Activated CD4-positive, CD25-positive, alpha-beta regulatory T cell (primary cell): ENCODE measurements at places on chromosomes 4 and X.

DNA sequence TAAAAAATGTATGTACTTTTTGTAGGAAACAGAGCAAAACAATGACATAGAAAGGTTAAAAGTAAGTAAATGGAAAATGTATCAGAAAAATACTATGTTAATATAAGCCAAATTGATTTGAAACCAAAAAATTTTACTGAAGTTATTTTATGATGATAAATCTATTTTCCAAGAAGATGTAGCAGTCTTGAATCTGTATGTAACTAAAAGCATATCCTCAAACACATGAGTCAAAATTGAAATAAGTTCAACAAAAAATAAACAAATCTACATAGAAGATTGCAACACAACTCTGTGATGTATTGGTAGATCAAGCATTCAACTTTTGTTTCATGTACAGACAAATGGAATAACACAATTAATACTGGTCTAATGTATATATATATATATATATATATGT, 450.0 kb downstream of the SPRY1 start:
- DNase-seq = no peak

- no peak for DNase-seq
These were observed 329 bp downstream of the TBC1D14 start for GRCh38 chr4:6909970-6910339.

DNA sequence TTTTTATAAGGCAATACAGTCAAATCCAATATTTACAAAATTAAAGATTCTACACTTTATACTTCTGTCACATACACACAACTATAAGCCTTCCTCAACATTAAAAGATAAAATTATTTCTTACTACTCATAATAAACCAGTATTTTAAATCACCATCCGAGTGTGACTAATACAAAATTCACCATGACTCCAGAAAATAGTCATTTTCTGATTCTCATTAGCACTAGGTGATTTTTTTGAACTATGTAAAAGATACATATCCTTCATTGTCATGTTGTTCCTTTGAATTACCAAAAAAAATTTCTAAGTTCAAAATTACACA, 646 bp upstream of the SLC7A11 start:
- DNase-seq = no peak

DNA sequence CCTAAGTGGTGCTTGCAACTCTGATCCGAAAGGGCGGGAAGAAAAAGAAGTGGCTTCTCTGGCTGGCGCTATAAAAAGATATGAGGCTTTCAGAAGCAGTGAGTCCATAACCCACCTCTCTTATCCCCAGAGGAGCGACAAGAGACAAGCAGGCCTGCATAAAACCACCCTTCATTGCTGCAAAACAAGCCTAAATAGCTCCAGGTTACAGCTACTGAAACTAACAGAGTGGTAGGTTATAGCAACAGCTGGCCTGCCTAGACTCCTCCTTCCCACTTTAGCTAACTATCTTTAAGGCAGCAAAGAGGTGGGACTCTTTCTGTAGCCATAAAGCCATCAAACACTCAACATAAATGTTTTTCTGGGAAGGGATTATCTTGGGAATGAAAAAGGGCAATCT, 245.0 kb upstream of the GPR101 start:
- DNase-seq = no peak

DNA sequence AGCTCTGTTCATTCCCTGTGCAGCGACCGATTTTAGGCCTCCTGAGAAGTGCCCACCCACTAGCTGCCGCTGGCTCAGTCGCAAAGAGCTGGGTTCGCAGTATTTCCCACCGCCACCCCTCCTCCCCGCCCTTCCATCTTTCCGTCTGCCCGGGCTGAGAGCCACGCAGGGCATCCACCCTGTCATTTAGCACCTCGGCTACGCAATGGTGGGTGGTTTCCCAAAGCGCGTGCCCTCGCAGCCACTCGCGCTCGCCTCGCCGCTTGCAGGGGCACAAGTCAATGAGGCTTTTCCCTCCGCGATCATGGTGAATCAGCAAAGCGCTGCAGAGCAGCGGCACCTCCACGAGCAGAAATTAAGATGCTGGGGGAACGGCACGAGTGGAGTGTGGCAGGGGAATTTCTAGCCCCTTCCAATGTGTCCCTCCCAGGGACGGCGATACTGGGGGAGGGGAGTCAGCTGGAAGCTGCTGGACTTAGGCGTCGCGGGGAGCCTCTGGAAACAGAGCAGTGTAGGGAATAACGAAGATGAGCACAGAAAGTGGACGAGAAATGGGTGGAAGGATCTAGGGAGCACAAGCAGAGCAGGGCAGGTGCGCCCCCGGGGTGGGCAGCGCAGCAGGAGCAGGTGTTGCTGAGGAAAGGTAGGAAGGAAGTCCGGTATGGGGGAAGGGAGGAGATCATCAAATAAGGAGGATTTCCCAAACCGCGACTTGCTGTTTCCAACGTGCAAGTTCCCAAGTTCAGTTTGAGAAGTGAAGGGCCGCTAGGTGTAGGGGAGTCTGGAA, 2.4 kb upstream of the PTCHD1 start:
- DNase-seq = no peak

DNA sequence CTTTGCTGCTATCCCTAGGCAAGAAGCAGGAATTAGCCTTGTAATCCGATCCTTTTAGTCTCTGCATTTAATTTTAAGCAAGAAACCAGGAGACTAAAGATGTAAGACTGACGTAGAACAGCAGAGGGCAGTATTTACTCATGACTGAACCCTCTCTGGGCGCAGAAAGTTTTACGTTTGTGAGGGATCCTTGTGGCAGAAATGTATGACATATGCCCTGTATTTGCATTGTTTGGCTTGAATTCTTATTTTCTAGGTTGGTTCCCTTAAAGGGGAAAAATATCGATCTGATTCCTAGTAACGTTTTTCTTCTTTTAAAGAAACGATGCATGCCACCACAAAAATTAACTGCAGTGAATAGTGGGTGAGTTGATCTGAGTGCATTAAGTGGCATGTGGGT, 1.3 kb upstream of the FAT4 start:
- DNase-seq = no peak

- no peak for DNase-seq
These were observed 782.8 kb downstream of the RAB28 start for GRCh38 chr4:12701384-12701783.

DNA sequence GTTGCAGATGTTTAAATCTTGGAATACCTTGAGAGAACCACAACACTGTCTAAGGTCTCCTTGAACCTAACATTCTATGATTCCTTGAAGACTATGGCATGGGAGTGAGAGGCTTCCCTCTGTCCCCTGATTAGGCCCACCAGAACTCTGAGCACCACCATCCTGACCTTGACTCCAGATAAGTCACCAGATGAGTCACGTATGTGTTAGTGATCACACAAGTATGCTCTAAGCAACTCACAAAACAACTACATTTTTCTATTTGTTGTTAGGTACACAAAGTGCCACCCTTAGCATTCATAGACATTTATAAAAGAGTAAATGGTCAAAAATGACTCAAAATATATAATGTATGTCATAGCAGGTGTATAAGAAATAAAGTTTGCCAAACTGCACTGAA, 252.9 kb upstream of the CXXC4 start:
- no peak for DNase-seq

GRCh38 chrX:18390941-18391538, 34.4 kb upstream of the CDKL5 start:
- peak; percentile 4 for DNase-seq

DNA sequence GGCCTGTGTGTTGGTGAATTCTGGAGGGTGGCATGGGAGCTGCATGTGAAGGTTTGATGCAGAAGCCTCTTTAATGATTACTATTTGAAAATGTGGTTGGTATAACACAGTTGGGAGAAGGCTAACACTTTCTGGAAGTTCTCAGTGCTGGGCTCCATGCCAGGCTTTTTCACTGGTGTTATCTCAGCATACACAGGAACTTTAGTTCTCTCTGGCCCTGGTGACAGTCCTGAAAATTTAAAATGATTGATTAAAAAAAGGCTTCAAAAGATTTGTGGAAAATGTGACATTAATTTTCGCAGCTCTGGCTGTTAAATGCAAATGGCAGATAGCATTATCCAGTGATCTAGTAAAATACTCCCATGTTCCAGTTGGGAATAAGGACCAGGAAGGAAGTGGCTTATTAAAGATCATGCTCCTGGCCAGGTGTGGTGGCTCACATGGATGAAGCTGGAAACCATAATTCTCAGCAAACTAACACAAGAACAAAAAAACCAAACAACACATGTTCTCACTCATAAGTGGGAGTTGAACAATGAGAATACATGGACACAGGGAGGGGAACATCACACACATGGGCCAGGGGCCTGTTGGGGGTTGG, 36.6 kb downstream of the DIPK2B start:
- no peak for DNase-seq

GRCh38 chr4:4395371-4395770, 8.5 kb downstream of the NSG1 start:
- DNase-seq = no peak

GRCh38 chr4:42519803-42520417, 122.6 kb downstream of the SHISA3 start:
- DNase-seq = peak; percentile 9

GRCh38 chrX:1748408-1748807, 133.5 kb downstream of the ASMT start:
- DNase-seq = no peak

DNA sequence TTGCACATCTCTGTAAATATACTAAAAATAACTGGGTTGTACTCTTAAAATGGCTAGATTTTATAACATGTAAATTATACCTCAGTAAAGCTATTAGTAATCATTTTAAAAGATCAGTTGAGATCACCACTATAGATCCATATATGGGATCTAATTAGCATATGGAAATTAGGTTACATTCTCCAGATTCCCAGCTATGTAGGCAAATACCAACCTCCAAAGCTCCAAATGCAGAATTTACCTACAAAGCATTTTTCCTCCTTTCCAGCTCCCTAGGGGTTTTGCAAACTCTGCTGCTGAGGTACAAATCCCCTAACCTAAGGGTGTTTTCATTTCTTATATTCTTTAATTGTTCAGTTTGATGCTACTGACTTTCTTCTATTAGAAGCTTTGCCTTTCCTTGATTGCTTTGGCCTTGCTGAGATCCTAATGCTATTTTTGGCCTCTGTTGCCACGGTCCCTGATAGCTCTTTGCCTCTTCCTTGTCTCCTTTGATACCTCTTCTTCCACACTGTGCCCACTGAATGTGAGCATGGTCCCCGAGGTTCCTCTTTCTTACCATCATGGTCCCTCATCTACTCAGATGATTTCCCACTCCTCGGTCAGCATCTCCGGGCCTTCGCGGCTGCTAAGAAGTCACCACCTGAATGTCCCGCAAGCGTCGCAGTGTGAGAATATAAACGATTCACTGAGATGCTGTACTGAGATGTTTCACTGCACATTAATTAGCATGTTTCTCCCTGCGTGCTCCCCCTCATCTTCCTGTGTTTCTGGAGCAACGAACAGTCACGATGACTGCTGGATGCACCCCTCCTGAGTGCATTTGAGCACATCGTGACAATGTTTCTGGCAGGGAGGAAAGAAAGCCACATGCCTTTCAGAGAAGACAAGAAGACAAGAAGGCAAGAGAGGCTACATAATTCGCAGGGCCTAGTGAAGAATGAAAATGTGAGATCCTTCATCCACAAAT, 23.8 kb downstream of the ENPP6 start:
- no peak for DNase-seq

DNA sequence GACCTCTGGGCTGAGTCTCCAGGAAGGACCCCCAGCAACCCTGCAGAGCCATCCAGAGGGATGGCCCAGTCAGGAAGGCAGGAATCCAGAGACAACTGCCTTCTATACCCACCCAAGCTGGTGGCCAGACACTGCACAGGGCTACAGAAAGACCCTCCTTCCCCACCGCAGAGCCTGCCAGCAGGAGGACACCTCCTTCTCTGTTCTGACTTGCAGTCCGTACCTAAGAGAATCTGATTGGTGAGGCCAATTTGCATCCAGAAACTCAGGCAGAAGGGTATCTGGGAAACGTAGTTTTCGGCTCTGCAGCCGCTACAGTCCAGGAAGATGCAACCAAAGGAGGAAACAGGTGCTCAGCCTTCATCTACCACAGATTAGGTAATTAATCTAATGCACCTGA, 155.4 kb upstream of the FRG1 start:
- DNase-seq = no peak

GRCh38 chr4:143082701-143083100, 102.0 kb upstream of the USP38 start:
- no peak for DNase-seq

- no peak for DNase-seq
These were observed 75.9 kb downstream of the SLC9A7 start for GRCh38 chrX:46683048-46683447.

GRCh38 chr4:31655328-31655727, 935.2 kb downstream of the PCDH7 start:
- no peak for DNase-seq

- DNase-seq = no peak
These were observed 11.0 kb downstream of the PKD2 start for GRCh38 chr4:88018466-88018865.

GRCh38 chrX:72396117-72396516, 90.4 kb upstream of the CITED1 start:
- no peak for DNase-seq

DNA sequence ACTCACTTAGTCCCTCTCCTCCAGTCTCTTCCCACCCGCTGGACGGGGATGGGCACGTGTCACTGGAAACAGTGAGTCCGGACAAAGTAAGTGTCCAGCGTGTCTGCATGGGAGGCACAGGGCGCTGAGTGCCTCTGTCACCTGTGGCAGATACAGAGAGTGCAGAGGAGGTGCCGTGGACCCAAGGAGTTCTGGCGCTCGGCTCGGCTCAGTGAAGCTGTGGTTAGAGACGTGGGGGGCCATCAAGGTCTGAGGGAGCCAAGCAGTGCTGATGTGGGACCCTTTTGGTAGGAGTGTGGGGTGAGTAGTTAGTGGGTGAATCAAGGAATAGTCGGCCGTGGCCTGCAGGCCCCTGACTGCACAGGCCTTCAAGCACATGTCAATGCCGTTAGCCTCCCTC, 40.1 kb upstream of the MSANTD1 start:
- DNase-seq = no peak

- no peak for DNase-seq
These were observed 58.7 kb downstream of the MAMLD1 start for GRCh38 chrX:150421816-150422215.

GRCh38 chrX:73457306-73457705, 10.5 kb downstream of the CDX4 start:
- DNase-seq = no peak

- DNase-seq = no peak
These were observed at the start of gene TNMD for GRCh38 chrX:100584611-100585010. TNMD (plus strand) TSS chrX:100584936; CDS start chrX:100585019, 83 bp downstream.

GRCh38 chrX:78957768-78958130, 12.6 kb downstream of the P2RY10 start:
- no peak for DNase-seq

DNA sequence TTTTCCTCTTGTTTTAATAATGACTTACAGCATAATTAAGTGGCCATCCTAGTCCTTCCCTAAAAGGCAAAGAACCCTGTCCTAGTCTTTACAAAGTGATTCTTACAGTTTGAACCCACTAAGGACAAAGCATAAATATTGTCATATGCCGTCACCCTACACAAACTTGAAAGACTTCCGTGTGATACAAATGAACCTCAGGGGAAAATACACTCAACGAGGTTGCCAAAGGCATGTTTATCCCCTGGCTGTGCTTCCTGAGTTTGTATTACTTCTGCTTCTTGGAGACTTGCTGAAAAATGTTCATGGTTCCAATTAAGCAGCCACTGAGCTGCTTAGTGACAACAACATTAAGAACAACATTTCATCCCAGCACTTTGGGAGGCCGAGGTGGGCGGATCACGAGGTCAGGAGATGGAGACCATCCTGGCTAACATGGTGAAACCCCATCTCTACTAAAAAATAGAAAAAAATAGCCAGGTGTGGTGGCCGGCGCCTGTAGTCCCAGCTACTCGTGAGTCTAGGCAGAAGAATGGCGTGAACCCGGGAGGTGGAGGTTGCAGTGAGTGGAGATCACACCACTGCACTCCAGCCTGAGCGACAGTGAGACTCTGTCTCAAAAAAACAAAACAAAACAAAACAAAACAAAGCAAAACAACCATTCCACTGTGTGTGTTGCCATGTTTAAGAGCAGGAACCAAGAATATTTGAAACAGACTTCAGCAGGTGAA, 16.2 kb downstream of the RASSF6 start:
- no peak for DNase-seq
